ENCODE measurements at places on chromosomes 5 and 9.

GRCh38 chr9:130053504-130054324, at the start of gene GPR107:
TSS of gene GPR107 (plus strand) at chr9:130053906. CDS start at chr9:130053933, 27 bp downstream.
- peak; percentile 82 for DNase-seq

DNA sequence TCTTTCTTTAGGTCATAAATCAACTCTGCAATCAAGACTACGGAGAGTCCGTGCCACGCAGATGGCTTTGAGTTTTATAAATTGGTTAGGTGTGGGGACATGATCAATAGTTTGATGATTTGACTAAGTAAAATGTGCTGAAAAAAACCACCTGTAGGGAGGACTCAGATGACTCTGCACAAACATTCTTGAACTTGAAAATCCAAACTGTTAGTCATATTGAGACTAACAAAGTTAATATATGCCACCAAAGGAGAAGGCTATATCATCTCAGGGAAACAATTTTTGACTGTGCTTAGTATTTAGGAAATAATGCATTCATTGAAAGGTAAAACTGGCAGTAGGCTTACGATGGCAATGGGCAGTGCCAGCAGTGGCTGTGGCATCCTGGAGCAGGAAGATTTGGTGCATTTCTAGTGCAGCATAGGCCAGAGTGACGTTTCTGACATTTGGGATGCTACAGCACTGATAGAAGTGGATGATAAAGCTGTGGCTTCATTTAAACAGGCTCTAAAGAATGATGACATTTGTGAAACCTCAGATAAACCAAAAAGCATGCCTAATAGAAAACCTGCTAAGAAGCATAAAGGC, 291.1 kb downstream of the MLLT3 start:
- DNase-seq: no peak

DNA sequence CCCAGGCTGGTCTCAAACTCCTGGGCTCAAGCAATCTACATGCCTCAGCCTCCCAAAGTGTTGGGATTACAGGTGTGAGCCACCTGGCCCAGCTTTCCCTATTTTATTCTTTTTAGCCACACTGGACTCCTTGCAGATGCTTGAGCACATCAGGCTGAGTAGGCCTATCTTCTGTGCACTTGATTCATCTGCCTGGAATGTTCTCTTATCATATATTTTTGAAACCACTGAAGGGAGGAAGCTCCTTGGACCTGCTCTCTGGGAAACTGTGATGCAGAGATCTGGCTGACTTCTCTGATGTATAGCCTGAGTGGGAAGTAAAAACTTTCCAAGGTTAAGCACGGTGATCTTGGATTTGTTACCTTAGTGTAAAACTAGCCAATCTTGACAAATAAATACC, 6.5 kb upstream of the MAT2B start:
- no peak for DNase-seq

GRCh38 chr9:109549386-109549785, 51.3 kb upstream of the PTPN3 start:
- DNase-seq: no peak

GRCh38 chr9:97459326-97459725, 42.1 kb upstream of the TMOD1 start:
- no peak for DNase-seq

DNA sequence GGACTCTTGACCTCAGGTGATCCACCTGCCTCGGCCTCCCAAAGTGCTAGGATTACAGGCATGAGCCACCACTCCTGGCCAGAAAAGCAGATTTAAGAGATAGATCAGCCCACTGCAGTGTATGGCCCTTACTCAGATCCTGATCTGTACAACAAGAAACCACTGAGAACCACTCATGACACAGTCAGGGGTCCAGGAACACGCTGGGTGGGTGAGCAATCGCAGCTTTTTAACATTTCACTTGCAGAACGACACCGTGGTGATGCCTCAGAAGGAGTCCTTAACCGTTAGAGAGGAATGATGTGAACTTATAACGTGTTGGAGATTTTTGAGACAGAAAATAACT, 45.3 kb upstream of the NSMF start:
- DNase-seq: no peak

- DNase-seq: peak; percentile 92
Observed at GRCh38 chr5:136006761-136007251, 22.0 kb upstream of the TGFBI start.

DNA sequence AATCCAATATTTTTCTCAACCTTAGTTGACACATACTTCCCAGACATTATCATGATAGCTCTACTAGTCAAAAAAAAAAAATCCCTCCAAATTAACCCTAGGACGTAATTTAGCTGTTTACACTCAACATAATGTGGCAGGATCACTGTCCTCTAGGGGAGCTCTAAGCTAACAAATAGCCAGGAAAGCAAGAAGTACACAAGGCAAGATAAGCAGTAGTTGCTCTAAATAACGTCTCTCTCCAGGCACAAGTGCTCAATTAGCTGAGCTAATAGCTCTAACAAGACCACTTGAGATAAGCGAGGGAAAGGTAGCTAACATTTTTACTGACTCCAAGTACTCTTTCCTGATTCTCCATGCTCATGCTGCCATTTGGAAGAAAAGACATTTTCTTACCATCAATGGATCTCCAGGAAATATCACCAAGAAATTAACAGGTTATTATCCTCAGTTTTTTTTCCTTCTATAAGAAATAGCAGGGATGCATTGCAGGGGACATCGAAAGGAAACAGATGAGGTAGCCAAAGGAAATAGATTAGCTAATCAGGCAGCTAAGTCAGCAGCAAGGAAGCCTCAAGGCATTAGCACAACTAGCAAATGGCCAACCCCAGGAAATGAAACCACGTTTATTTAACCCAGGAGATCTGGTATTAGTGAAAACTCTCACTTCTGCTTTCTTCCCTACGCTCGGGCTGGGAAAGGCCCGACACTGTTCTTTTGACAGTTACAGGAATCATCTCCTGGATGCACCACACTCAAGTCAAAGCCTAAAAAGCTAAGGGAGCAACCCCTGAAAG, 614.1 kb downstream of the PTPRD start:
- DNase-seq: no peak

DNA sequence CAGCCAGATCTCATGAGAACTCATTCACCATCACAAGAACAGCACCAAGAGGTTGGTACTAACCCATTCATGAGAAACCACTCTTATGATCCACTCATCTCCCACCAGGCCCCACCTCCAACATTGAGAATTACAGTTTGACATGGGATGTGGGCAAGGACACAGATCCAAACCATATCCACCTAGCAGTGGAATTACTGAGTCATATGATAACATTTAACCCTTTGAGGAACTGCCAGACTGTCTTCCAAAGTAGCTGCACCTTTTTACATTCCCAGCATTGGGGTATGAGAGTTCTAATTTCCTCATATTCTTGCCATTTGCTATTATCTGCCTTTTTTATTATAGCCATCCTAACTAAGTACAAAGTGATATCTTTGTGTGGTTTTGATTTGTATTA, 51.9 kb downstream of the CTNNA1 start:
- no peak for DNase-seq

GRCh38 chr9:107178293-107178692, 104.8 kb upstream of the RAD23B start:
- DNase-seq: no peak

GRCh38 chr5:55392669-55393068, 84.9 kb downstream of the MTREX start:
- no peak for DNase-seq

DNA sequence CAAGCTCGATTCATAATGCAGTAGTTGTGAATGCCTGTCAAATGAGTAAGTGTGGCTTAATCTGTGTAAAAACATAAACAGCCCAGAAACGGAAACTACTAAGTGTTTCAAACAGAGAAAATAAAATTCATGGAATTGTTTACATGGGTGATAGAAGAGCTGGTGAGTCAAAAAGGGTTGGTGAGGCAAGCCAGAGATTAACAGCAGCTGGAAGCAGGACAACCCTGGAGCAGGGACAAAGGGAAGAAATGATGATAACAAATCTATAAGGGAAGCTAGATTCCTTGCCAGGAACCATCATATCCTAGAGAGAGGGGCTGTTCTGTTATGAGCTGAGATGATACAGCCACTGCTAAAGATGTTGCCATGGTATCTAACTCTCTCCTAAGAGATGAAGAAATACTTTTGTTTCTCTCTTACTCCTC, 18.0 kb upstream of the PRR16 start:
- peak; percentile 87 for DNase-seq

- DNase-seq: no peak
Observed at GRCh38 chr5:125410537-125411070, 664.2 kb upstream of the ZNF608 start.

GRCh38 chr9:131960851-131961495, 118.7 kb downstream of the MED27 start:
- no peak for DNase-seq

- DNase-seq: no peak
Observed at GRCh38 chr9:108489567-108489966, 366.2 kb downstream of the ACTL7B start.

DNA sequence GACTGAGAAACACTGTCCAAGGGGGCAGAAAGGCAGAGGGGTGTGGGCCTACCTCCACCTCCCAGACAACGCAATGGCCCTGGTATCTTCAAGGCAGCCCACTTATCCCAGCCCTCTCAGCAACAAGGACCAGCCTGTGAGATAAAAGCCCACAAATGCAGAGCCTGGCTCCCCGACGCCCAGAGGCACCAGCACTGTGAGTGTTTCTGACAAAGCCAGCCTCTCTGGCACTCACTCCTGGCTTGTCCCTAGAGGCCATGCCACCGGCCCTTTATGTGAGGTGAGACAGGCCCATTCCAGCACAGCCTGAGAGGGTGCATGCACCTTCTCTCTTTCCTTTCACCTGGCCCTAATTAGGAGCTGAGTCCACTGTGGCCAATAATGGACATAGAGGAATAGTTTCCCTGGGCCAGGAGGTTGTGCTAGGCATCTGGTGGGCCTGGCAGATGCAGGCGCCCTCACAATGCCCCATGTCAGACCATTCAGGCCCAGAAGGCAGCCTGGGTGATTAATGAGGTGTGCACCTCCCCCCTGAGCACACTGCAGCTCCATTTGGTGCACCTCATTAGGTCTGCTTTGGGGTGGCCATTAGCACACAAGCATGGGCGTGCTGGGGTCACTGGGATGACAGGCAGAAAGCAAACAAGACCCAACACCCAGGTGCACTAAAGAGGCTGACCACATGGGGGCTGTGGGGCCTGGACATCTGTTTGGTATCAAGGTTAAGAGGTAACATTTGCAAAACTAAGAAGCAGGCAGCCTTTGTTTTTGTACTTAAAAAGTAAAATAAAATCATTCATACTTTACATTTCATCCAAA, 176.0 kb downstream of the MED10 start:
- DNase-seq: no peak

DNA sequence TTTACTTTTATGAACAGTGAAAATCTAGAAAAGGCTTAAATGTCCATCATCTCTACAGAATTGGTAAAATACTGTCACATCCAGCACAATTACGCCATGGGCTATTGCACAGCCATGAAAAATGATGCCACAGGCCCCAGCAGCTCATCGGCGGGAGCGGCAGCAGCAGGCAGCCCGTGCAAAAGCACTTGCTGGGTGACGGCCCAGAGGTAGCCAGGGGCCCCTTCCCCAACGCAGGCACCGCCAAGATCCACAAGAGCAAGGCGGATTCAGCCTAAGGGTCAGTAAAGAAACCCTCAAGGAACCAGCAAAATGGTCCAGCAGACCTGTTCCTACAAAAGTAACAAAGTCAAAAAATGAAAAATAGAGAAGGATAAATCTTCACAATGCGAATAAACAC, 272.7 kb downstream of the AGTPBP1 start:
- DNase-seq: no peak

DNA sequence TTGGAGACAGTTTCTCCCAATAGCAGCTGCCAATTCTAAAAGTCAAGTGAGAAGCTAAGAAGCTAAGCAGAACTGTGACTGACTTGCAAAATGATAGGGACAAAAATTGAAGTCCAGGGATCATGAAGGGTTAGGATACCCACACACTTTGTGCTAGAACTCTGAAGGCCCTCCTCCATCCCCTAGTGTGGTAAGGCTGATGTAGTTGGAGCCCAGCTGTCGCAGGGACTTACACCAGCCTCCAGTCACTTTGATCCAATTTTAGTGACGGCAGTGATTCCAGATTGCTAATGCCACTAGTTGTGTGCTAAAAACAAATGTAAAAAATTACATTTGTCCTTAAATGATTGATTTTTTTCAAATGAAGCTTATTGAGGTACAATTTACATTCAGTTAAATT, 742.7 kb upstream of the ZNF608 start:
- DNase-seq: no peak

DNA sequence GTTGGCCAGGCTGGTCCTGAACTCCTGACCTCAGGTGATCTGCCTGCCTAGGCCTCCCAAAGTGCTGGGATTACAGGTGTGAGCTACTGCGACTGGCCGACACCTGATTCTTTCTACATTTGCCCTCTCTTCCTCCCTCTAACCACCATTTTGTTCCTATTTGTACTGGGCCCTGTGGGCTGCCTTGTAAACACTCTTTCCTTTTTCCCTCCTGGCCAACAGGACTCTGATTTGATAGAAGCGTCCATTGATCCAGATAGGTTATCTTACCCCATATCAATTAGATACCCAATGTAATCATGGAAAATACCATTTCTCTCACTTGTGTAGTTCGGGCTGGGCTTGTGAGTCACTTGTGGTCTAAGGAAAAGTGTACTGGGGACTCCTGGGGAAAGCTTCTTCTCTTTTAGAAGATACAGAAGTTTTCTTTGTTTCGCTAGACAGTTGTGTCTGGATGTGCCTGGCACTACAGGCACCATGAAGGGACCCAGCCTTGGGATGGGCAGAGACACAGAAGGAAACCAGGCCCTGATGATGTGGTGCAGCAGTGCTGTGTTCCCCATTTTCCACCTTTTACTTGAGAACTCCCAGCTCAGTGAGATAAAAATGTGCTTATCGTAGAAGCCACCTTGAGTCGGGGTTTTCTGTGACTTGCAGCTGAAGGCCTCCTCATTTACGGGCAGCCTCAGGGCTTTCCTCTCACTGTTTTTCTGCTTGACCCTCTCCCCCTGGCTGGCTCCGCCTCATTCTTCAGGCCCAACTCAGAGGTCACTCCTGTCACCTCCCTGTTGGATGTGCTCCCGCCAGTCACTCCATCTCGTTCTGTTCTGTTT, 32.8 kb upstream of the CPEB4 start:
- no peak for DNase-seq

DNA sequence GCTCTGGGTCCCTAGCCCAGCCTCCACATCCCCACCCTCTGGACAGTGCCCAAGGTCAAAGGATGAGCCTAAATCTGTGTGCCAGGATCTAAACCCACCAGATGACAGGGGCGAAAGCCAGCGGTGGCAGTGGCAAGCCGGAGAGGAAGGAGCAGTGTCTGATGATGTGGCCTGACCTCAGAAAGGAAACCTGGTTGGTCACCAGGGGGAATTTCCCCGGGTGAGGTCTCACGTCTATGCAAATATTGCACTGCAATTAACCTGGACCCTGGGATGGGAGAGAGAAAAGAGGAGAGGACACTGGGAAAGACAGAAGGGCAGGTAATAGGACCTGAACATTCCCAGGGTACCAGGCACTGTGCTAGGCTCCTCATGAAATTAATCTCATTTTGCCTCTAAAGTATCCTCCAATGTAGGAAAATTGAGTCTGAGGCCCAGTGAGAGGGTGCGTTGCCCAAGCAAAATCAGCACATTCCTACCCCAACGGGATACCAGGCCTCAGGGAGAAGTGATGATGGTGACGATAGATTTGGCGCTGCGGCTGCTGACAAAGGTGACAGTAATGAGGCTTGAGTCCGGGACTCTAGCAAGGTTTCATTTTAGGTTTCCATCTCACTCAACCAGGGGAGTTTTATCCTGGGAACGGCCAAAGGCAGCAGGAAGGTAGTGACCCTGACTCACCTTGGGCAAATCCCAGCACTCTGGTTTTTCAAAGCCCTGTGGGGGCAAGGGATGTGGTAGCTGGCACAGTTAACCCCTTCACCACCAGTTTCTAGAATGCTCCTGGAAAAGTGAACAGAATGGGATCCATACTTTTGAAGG, 13.4 kb upstream of the TNIP1 start:
- peak; percentile 29 for DNase-seq

- DNase-seq: no peak
Observed at GRCh38 chr9:121601194-121601593, 50.2 kb upstream of the DAB2IP start.

Measured in MG63 (cell line).